NCI-H510A (cell line): ENCODE measurements at places on chromosomes 16 and 17.
A peak's percentile ranks its signal among the peaks of the same experiment; 100 is the strongest.

GRCh38 chr17:46991617-46992016 lies 12.6 kb upstream of the RPRML start:
- DNase-seq = no peak

GRCh38 chr16:29835926-29836325 lies 15.7 kb downstream of the MVP start:
- DNase-seq = no peak

- no peak for DNase-seq
Measured at GRCh38 chr16:90044111-90044551, 24.9 kb upstream of the DBNDD1 start.

DNA sequence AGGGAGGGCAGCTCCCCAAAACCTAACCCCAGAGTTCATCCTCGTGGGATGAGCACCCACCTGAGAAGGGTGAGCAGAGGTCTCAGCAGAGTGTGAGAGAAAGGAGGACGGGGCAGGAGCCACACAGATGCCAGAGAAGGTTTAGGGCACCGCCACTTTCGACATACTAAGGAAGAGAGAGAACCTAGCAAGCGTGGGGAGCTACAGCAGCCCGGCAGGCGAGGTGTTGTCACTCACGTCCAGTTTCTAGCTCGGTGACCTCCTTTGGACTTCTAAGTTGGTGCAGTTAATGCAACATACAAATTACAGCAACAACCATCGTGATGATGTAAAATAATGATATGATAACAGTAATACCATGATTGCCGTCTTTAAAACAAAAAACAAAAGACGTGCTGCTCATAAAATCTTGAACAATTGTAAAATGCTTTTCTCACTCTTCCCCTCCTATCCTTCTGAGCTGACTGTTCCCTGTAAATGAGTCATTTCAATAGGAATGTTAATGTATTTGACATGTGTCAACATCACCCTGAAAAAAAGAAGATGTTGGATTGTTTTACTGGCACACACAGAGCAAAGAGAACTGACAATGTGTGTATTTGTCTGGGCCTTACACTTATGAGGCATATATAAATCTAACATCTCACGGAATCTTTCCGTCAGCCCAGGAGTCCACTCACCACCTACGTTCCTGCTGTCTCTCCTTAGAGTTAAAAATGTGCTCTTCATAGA lies 158.2 kb upstream of the MAF start:
- DNase-seq = no peak

DNA sequence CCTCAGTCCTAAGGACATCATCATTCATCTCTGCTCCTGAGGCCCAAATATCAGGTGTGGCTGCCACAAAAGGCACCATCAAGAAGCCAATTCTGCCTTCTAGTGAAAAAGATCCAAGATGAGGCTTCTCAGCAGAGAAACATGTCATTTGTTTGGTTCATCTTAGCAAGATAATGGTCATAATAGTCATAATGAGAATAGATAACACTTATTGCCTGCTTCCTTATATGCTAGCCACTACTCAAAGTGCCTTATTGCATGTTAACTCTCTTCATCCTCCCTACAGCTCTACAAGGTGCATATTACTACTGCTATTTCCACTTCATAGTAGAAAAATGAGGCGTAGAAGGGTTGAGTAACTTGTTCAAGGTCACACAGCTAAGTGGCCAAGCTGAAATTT lies 45.0 kb upstream of the MRPS23 start:
- DNase-seq = no peak

DNA sequence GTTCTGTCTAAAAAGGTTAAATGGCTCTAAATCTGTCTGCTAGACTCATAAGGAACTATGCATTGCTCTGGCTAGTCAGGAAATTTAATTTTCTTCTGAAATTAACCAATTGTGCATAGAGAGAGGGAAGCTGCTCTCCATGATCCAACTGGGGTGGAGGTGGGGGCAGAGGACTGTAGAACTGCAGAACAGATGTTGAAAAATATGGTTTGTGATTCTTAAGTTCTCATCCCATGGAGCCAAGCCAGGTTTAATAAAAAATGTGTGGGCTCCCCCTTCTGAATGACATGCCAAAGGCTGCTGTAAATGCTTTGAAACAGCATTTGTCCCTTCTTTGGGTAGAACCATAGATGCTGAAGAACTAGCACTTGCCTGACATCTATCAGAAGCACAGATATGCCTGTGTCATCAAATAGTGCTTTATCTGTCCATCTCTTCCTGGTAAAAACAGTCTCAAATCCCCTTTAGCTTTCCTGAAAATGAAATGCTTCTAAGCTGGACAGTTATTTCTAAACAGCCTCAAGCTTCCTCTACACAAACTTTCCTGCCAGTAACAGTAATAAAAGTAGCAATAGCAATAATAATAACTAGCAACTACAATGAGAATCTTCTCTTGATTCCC lies 221.4 kb downstream of the CDH8 start:
- no peak for DNase-seq

DNA sequence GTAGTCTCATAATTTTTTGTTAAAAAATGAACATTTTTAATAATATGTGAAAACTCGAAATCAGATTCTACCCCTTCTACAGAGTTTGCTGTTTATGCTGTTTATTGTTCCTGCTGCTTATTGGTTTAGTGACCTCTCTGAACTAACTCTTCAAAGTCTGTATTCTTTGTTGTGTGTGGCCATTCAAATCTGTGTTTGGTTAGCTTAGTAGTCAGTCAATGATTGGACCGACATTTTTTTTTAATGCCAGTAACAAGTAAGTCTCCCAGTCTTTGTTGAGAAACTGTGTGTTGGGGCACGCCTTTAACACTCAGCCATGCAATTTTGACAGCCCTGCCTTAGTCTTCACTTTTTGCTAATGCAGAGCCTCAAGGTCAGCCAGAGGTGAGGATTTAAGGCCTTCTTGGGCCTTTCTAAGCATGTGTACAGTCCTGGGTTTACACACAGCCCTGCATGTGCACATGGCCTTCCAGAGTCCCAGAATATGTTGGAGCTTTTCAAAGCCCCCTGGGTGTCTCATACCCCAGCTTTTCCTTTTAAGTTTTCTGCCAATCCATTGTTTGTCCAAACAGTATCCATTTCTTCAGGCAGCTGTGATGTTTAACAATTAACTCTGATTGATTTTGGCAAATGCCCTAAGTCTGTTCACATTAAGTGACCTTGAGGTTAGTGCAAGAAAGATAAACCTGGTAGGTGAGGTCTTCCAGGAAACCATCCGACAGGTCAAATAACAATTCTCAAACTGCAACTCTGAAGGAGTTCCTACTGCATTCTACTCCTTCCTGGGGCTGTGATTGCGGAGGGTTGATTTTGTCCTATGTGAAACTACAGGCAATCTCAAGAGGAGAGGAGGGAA lies 389.3 kb downstream of the PMP22 start:
- no peak for DNase-seq

- DNase-seq = no peak
Measured at GRCh38 chr17:78910497-78911284, 7.7 kb upstream of the CEP295NL start.

- DNase-seq = no peak
Measured at GRCh38 chr17:79002796-79003593, 6.6 kb downstream of the CANT1 start.

DNA sequence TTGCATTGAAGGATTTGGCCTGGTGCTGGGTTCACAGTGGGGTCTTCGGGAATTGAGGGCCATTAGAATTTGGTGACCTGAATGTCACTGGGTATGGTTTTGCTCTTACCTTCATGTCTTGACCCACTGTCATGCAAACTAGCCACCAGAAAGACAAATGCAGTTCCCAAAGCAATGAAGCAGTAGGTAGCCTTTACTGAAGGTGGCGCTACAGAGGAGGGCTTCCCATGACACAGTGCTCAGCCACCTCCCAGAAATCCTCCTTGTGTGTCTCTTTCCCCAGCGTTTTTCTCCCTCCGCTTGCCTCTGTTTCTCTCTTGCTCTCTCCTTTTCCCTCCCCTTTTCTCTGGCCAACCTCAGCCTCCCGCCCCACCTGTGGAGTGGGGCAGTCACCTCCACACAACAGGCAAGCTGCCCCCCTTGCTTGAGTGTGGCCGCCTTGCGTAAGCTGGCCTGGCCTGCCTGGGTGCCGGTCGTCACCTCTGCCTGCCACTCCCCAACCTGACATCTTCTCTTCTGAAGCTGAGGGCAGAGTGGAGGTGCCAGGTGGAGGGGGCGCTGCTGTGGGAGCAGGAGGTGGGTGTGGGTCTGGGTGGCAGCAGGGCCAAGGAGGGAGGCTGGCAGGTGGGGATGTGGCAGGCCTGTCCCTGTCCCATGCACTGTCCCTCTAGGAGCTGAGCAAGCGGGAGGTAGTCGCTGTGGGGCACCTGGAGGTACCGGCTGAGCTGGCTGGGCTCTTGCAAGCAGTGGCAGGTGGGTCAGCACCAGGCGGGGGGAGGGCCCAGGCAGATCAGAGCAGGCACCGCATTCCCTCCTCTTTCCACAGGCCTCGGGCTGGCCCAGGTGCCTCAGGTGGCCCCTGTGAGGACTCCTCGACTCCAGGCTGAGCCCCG lies 34.7 kb downstream of the MYO15A start:
- peak; percentile 35 for DNase-seq

DNA sequence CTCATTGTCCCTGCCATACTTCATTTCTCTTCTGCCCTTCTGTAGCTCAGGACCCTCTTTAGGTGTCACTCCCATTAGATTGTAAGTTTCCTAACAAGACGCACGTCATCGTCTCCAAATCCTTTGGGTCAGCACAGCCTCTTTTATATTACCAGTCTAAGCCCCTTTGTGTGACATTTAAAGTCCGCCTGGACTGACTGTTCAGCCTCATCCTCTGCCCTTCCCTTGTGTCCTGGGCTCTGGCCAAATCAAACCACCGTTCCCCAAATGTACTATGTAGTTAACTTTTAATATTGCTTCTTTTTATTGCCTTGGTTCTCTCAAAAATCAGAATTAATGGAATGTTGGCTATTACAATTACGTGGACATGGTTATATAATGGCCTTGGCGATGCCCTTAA lies 38.2 kb downstream of the PITPNC1 start:
- DNase-seq = no peak

- no peak for DNase-seq
Measured at GRCh38 chr17:17714261-17714866, 33.1 kb downstream of the RAI1 start.

- DNase-seq = no peak
Measured at GRCh38 chr17:70582777-70583176, 413.4 kb downstream of the KCNJ2 start.

DNA sequence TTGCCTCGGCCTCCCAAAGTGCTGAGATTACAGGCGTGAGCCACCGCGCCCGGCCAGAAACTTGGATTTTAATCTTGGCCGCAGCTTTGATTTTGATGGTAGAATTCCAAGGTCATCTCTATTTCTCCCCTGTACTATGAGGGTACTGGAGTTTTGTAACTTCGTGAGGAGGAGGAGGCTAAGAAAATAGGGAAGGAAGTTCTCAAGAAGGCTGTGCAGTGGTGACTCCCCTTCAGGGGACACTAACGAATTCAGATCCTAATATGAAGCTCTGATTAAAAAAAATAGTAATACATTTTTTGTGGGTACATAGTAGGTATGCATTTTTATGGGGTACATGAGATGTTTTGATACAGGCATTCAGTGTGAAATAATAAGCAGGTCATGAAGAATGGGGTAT lies 55.9 kb downstream of the LDHD start:
- DNase-seq = no peak

GRCh38 chr17:47225436-47225858 lies 16.3 kb downstream of the MYL4 start:
- no peak for DNase-seq

- no peak for DNase-seq
Measured at GRCh38 chr17:63685041-63685440, 14.9 kb downstream of the LIMD2 start.

DNA sequence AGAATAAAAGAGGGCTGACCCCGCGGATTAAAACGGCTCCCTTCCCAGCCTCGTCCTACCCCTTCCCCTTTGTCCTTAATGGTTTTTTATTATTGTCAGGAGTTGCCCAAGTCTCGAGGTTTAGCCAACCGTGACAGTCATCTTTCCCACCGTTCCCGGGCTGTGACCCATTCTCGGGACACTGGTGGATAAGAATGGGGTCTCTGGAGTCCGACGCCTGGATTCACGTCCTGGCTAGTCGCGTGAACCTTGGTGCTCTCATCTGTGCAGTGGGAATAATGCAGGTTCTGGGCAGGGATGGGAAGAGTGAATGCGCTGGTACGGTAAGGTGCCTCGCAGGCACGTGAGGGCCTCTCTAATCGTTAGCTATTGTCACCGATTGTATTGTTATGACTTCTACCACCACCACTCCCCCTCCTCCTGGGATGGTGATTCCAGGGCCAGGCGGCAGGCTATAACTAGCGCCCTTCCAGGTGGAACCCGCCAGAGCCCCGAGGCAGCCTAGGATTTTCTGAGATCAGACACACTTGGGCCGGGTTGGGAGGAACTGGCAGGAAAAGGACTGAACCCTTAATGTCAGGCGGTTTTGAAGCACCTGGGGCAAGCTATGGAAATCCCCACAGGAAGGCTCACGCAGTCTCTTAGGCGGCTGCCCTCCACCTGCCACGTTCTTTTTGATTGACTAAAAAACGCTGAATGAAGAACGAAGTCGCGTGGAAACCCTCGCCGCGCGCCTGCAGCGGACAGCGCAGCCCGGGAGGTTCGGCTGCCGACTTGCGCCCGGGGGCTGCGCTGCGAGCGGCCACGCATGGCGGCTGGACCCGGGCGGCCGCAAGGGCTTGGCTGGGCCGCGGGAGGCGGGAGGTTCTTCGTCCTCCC lies 2.7 kb downstream of the HS3ST3B1 start:
- no peak for DNase-seq

- no peak for DNase-seq
Measured at GRCh38 chr17:74427048-74427762, 4.7 kb upstream of the GPRC5C start.

- no peak for DNase-seq
Measured at GRCh38 chr17:40072735-40073346, 10.1 kb downstream of the THRA start.

DNA sequence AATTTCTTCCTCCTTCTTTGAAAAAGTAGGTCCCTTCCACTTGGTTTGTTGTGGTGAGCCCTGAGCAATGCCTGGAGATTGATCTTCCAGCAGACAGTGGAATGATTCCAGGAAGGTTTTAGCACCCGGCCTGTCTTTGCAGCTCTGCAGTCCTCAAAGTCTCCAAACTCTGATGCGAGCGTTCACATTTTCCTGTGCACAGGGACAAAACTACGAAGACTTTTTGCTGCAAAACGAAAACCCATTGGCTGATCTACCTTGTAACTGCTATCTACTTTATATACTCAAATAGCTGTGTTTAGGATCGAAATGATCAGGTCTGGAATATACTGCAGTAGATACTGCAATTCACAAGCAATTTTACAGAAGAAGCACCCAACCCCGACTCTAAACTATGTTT lies 21.7 kb downstream of the G6PC1 start:
- DNase-seq = no peak
